ENCODE measurements at places on chromosomes 5 and 9.

DNA sequence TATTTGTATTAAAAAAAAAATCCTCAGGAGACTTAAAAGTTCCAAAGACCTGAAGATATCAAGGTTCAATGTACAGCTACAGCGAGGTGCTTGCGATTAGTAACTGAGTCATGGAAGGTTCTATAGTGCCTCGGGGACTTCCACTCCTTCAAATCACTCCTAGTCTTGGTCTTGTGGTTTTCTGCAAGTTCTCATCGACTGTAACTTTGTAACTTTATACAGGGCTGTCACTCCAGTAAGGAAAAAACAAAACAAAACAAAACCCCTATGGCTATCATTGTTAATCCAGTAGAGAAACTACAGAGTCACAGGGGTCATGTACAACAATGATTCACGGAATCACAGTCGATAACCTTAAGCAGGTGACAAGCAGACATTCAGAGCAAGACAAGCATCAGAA, 39.8 kb upstream of the SELENOP start:
- no peak for DNase-seq

- no peak for DNase-seq
These were observed 3.3 kb downstream of the OR1L8 start for GRCh38 chr9:122579874-122580273.

- DNase-seq, result no peak
These were observed 26.0 kb downstream of the NDUFS6 start for GRCh38 chr5:1827025-1827885.

- no peak for DNase-seq
These were observed 15.7 kb upstream of the STARD4 start for GRCh38 chr5:111528056-111528455.

DNA sequence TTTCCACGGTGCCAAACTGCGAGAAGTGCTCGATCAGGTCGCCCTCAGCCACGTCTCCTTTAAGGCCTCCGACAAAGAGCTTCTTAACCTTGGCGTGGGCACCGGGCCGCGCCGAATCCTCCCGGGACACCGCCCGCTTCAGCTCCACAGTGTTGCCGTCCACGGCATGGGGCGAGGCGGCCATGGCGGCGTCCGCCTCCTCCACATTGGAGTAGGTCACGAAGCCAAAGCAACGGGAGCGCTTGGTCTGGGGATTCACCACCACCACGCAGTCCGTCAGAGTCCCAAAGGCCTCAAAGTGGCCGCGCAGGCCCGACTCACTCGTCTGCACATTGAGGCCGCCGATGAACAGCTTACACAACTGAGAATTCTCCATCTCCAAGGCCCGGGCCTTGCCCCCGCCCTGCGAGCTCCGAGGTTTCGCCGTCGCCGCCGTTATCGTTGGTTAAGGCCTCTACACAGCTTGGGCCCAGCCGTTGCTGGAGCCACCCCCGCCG, 424 bp downstream of the HNRNPA0 start:
- no peak for DNase-seq

DNA sequence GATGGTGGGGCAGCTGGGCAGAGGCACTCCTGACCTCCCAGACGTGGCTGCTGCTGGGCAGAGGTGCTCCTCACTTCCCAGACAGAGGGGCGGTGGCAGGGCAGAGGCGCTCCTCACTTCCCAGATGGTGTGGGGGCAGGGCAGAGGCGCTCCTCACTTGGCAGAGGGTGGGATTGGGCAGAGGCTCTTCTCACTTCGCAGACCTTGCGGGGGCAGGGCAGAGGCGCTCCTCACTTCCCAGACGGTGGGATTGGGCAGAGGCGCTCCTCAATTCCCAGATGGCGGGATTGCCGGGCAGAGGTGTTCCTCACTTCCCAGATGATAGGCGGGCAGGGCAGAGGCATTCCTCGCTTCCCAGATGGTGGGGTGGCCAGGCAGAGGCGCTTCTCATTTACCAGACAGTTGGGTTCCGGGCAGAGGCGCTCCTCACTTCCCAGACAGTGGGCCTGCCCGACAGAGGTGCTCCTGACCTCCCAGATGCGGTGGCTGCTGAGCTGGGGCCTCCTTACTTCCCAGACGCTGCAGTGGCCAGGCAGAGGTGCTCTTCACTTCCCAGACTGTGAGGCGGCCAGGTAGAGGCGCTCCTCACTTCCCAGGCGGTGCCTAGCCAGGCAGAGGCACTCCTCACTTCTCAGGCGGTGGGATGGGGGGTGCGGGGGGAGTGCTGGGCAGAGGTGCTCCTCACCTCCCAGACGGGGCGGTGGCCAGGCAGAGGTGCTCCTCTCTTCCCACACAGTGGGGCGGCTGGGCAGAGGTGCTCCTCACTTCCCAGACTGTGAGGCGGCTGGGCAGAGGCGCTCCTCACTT, 25.3 kb upstream of the SPATA31E1 start:
- DNase-seq, result no peak

- no peak for DNase-seq
These were observed 55.3 kb upstream of the SLCO6A1 start for GRCh38 chr5:102554082-102554481.

DNA sequence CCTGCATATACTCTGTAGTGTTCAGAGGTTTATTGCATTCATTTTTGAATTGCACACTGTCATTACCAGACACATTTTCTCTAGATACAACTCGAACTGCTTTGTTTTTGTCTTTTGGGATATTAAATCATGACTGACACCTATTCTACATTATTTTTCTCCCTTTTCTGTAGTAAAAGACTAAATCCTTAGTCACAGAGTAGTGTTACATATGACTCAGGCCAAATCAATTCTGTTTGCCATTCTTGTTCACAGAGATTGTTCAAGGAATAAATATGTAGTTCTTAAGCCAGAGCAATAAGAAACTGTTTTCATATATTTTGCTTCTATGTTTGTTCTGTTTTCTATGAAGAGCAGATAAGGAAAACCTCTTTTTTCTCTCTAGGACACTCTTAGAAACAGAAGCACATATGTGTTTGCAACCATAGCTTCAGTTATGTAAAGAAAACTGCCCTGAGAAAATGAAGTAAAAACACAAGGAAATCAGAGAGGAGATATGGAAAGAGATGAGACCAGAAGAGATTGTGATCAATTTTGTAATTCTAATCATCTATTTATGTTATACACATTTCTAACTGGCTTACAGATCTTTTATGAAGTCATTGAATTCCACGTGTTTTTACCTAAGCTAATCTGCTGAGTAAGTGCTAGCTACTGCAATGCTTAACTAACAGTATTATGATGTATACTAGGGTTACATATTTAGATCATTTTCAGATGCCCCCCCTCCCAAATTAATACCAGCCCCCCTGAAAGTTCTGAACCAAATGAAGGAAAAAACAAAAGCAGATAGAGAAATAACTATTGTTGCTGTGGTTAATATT, 1995.6 kb upstream of the CDH6 start:
- no peak for DNase-seq

DNA sequence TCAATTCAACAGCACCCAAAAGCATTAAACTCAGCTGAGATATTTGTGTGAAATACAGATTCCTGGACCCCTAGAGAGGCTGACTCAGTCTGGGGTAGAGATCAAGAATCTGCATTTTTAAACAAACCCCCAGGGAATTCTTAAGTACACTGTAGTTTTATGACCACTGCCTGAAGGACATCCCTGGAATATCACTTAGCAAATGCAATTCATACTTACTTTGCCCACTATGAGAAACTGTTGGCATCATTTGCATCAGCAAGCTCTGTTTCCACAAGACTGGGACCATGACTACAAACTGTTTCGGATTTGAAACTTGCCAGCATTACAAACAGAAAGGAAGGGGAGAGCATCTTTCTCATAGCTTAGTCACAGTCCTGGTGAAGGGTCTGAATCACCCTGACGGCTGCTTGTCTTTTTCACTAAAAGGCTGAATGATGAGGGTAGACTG, 63.7 kb downstream of the MLLT3 start:
- DNase-seq, result peak; percentile 91

- peak; percentile 87 for DNase-seq
These were observed 48.7 kb downstream of the PCSK1 start for GRCh38 chr5:96384353-96384752.

DNA sequence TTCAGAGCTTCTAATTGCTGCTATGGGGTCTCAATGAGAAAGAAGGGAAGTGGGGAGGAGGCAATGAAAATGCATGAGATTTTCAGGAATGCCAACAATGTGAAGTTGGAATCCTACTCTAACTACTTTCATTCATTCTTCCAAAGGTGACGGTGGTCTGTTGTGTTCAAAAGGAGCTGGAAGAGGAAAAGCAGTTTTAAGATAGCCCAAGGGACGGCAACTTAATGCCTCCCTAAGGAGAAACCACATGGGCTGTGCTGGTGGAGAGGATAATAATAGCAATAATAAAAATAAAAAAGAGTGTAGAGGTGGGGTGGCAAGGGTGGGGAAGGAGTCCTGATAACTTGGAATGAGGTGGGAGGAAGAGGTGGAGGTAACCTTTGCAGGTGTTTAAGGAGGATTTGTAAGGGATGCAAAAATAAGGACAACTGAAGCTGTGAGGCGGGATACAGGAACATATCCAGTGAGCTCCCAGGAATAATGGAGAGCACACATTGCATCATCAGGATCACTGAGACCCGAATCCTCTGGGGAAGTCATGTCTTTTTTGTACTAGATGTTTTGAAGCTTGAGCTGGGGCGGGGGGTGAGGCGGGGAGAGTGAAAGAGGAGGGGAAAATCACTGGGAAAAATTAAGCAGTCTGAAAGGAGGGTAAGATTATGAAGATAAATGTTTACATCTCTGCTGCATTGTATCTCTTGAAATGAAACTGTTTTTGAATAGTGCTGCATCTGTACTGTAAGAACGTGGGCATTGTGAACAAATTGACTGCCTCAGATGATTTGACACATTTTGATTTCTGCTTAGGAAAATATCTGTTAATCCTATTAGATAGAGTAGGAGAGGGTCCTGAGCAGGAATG, 120.1 kb upstream of the TMEM161B start:
- DNase-seq, result no peak

Measured in ELR (cell line).